ENCODE measurements at places on chromosomes 3 and 15. TPM values are rescaled to one million over a fixed set of nuclear protein-coding genes. Genes with fewer than 3 reads are reported as not detected.

- H3K4me1 ChIP-seq = no peaks in the 10 kb centered on the region
- H3K27me3 ChIP-seq = peaks cover 41% of the 10 kb centered on the region
- no peak overlapping the region for H3K4me3 ChIP-seq
- H3K36me3 ChIP-seq = no peaks in the 10 kb centered on the region
- no peak overlapping the region for H3K27ac ChIP-seq
Observed at GRCh38 chr3:33914731-33915379, 116.4 kb downstream of the PDCD6IP start.

- no peaks in the 10 kb centered on the region for H3K4me1 ChIP-seq
- no peaks in the 10 kb centered on the region for H3K27me3 ChIP-seq
- H3K36me3 ChIP-seq = peaks cover 3% of the 10 kb centered on the region
- no peak for DNase-seq
Observed at GRCh38 chr3:33579178-33579510, 138.9 kb downstream of the CLASP2 start.

DNA sequence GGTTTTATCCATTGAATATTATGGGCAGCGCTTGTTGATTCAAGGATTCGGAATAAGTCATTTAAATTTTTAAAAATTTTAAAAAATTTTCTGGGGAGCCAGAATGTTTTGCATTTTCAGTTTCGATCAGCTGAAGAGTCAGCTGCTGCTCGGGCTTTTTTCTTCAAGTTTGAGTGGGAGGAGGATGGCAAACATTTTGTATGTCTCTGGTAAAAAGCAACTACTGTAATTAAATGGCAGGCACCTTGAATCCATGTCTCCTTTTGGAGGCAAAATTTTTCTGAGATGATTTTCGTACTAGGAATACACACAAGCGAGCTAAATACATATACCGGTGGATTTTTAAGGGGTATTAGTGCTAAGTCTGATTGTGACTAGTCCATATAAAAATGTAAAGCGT, 612 bp downstream of the C3orf38 start:
- no peak for DNase-seq
- no peaks in the 10 kb centered on the region for H3K36me3 ChIP-seq
- H3K4me1 ChIP-seq = peaks cover 28% of the 10 kb centered on the region
- no peaks in the 10 kb centered on the region for H3K27me3 ChIP-seq

- no peak for DNase-seq
- peaks cover 25% of the 10 kb centered on the region for H3K4me1 ChIP-seq
- H3K36me3 ChIP-seq = no peaks in the 10 kb centered on the region
- no peaks in the 10 kb centered on the region for H3K27me3 ChIP-seq
- H3K4me3 ChIP-seq = peak overlapping the region; percentile 94
Observed at GRCh38 chr15:74613953-74614743, 1.5 kb upstream of the CLK3 start.

- DNase-seq = no peak
- no peaks in the 10 kb centered on the region for H3K27me3 ChIP-seq
- H3K4me1 ChIP-seq = peaks cover 2% of the 10 kb centered on the region
- H3K4me3 ChIP-seq = no peak overlapping the region
Observed at GRCh38 chr3:172208586-172209332, 169.4 kb downstream of the FNDC3B start.

DNA sequence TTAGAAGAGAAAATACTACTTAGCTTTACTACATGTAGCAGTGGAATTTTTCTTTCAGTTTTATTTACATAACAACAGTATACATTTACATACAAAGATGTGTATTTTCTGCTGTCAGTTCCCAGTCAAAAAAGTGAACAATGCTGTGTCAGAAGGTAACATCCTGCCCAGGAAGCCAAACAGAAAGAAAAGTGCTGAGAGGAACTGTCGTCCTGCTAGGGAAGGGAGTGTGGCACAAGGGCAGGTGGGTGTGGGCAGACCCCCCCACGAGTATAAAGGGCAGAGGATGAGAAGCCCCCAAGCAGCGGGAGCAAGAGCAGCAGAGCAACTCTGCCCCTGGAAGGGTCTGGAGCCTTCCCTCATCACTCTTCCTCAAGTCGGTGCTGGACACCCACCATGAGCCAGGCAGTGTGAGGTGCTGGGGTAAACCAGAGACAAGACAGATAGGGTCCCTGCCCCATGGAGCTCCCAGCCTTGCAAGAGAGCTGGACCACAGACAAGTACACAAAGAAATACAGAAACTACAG, 39.7 kb downstream of the TBC1D2B start:
- peaks cover 76% of the 10 kb centered on the region for H3K4me1 ChIP-seq
- H3K36me3 ChIP-seq = peaks cover 9% of the 10 kb centered on the region
- H3K4me3 ChIP-seq = peak overlapping the region; percentile 90
- no peaks in the 10 kb centered on the region for H3K27me3 ChIP-seq
- H3K27ac ChIP-seq = no peak overlapping the region

Gene SHF
- total RNA-seq = 2.0 TPM

Gene SLC4A7
- 63.9 TPM for total RNA-seq

Measured in T-helper 17 cell (primary cell).